Activated CD8-positive, alpha-beta T cell treated with anti-CD3 and anti-CD28 coated beads for 36 hours (primary cell): ENCODE measurements at places on chromosomes 11 and 22. TPM values are rescaled to one million over a fixed set of nuclear protein-coding genes. Genes with fewer than 3 reads are reported as not detected.

MYBPC3 gene
- total RNA-seq: not detected

DNA sequence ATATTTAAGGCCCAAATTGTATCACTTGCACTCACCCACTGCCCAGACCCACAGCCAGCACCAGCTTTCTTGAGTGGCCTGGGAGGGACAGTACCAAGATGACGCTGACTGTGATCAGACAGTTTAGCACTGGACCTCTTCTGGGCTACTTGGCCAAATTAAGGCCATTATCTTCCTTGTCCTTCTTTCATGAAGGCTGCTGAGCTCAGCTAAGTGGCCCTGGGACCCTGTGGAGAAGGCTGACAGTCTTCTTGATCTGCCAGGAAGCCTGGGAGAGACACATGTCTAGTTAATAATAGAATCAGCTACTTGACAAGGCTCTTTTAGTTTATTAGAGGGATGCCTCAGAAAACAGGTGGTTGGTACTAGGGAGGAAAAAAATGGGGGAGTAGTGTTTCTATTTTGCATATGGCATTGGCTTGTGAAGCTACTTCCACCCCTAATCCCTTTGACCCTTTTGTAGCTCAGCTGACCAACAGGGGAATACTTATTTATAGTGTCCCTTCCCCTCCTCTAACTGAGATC, 127.9 kb upstream of the NTM start:
- no peak overlapping the region for H3K4me3 ChIP-seq
- no peak overlapping the region for H3K27ac ChIP-seq
- no peak for DNase-seq

- H3K27me3 ChIP-seq: no peaks in the 10 kb centered on the region
- peak overlapping the region; percentile 74 for H3K4me3 ChIP-seq
- peaks cover 4% of the 10 kb centered on the region for H3K36me3 ChIP-seq
- DNase-seq: no peak
These were observed 12.6 kb upstream of the UCP2 start for GRCh38 chr11:73995247-73995646.

- no peak for DNase-seq
- H3K4me3 ChIP-seq: no peak overlapping the region
These were observed 15.0 kb upstream of the BIRC3 start for GRCh38 chr11:102302241-102302640.

DNA sequence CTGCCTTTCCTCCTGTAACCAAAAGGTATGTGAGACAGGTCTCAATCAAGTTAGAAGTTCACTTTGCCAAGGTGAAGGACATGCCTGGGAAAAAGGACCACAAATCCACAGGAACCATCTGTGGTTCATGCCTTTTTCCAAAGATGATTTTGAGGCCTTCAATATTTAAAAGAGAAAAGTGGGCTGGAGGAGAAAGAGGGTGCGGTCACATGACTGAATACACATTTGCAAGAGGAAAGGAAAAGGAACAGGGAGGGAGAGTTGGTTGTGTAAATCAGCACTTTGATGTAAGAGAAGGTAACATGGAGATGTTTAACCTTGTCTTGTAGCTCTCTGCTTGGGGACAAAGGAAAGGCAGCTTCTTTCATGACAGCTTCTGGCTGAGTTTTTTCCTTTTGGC, 21.2 kb downstream of the MOV10L1 start:
- no peak overlapping the region for H3K4me3 ChIP-seq
- H3K27me3 ChIP-seq: no peaks in the 10 kb centered on the region
- H3K27ac ChIP-seq: peak overlapping the region; percentile 22
- peaks cover 20% of the 10 kb centered on the region for H3K4me1 ChIP-seq
- H3K36me3 ChIP-seq: no peaks in the 10 kb centered on the region

GRCh38 chr11:101584129-101584515, 315 bp upstream of the TRPC6 start:
- no peak for DNase-seq
- H3K27me3 ChIP-seq: peaks cover 19% of the 10 kb centered on the region
- no peak overlapping the region for H3K27ac ChIP-seq
- no peaks in the 10 kb centered on the region for H3K36me3 ChIP-seq
- no peaks in the 10 kb centered on the region for H3K4me1 ChIP-seq

DNA sequence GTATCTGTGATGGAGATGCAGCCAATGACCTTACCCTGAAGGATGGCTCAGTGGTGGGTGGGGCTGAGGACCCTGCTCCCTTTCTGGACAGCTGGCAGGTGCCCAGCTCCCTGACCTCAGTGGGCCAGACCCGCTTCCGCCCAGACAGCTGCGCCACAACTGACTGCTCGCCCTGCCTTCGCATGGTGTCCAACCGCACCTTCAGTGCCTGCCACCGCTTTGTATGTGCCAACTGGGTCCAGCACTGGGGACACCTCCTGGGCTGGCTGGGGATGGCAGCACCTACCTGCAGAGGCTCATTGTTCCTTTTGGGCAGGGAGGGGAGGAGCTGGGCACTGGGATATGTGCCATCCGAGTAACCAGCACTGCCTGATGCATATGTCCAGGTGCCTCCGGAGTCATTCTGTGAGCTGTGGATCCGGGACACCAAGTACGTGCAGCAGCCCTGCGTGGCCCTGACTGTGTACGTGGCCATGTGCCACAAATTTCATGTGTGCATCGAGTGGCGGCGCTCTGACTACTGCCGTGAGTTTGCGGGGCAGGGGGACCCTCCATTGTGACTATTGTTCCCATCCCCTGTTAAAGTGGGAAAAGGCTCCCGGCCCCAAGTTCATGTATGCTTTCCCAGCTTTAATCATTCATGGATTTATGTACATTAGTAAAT, 84.8 kb downstream of the OTOG start:
- H3K27me3 ChIP-seq: peaks cover 10% of the 10 kb centered on the region
- no peak overlapping the region for H3K4me3 ChIP-seq

TRIM29 gene
- total RNA-seq: not detected

ISX gene
- not detected for total RNA-seq

MUC5AC gene
- not detected for total RNA-seq

GRCh38 chr22:36409911-36410756, 22.4 kb upstream of the MYH9 start:
- H3K27ac ChIP-seq: peak overlapping the region; percentile 66
- peaks cover 38% of the 10 kb centered on the region for H3K4me1 ChIP-seq
- no peaks in the 10 kb centered on the region for H3K27me3 ChIP-seq
- peak; percentile 81 for DNase-seq

TENM4 gene
- not detected for total RNA-seq

GRCh38 chr11:61610905-61611304, 30.0 kb upstream of the SYT7 start:
- no peak overlapping the region for H3K27ac ChIP-seq
- no peaks in the 10 kb centered on the region for H3K4me1 ChIP-seq
- no peak for DNase-seq
- no peaks in the 10 kb centered on the region for H3K36me3 ChIP-seq

GRCh38 chr11:28137832-28138231, 29.6 kb downstream of the METTL15 start:
- no peak overlapping the region for H3K27ac ChIP-seq
- H3K4me1 ChIP-seq: no peaks in the 10 kb centered on the region
- no peaks in the 10 kb centered on the region for H3K27me3 ChIP-seq
- H3K4me3 ChIP-seq: no peak overlapping the region
- no peak for DNase-seq

DNA sequence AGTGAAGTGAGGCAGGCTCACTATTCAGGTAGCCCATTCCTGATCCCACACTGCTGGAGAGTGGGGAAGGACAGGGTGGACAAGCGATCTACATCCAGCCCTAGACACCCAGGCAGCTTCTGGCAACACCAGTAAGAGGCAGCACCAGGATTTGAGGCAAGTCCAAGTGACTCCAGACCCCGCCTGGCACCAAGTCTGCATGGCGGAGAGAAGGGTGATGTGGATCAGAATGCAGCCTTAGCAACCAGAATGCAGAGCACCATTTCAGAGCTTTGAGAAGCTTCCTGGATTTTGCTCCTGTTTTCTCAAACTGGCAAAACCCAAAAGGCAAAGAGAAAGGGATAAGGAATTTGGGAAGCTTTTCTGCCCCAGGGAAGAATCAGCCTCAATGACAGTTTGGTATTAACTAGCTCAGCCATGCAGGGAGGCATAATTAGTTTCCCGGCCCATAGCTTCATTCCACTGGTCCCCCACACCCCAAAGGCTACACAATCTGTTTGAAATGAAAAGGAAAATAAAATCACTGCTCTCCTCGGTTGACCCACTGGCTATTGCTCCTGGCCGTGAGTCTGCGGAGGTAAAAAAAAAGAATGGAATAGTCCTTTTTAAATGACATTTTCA, 17.3 kb downstream of the GALNT18 start:
- DNase-seq: no peak
- no peak overlapping the region for H3K27ac ChIP-seq
- H3K27me3 ChIP-seq: peaks cover 3% of the 10 kb centered on the region
- H3K4me3 ChIP-seq: no peak overlapping the region

DNA sequence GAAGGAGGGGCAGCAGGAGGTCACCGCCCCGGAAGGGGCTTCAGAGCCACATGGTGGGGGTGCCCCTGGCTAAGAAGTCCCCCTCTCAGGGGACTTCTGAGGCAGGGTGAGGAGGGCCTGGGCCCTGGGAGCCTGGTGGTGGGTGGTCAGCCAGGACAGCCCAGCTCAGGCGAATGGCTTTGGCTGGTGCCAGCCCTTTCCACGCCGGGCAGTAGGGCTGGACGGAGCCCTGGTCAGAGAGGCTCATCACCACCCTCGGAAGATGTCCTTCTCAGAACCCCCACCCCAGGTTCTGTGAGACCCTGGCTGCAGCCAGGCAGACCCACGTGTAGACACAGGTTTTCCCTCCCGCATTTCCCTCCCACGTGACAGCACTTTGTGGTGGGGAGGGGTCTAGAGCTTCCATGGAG, 35.9 kb downstream of the OSBPL5 start:
- no peaks in the 10 kb centered on the region for H3K36me3 ChIP-seq
- H3K4me3 ChIP-seq: no peak overlapping the region
- H3K27ac ChIP-seq: no peak overlapping the region

GRCh38 chr22:47391169-47392053, 629.0 kb downstream of the TBC1D22A start:
- H3K4me1 ChIP-seq: no peaks in the 10 kb centered on the region
- H3K4me3 ChIP-seq: no peak overlapping the region
- H3K36me3 ChIP-seq: no peaks in the 10 kb centered on the region
- no peaks in the 10 kb centered on the region for H3K27me3 ChIP-seq
- H3K27ac ChIP-seq: no peak overlapping the region
- no peak for DNase-seq
